LNCaP clone FGC (cell line): ENCODE measurements at places on chromosomes 11 and 22.

GRCh38 chr11:65642014-65642671 is 4.2 kb downstream of the SIPA1 start:
- no peak for DNase-seq

DNA sequence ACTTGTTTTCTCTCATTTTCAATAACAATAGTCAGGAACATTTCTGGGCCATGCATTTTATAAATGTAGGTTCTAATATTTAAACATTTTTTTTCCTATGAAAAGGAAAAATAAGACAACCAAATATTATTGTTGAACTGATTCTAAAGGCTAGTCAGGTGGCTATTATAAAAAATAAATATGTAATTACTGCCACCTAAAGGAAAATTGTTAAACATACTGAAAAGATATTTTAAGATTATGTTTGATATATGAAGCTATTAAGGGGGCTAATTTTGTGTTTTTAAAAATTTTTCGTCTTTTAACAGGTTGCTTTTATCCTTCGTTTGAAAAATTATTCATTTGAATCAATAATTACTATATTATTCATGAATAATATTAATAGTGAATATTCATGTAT is 62.2 kb upstream of the FDX1 start:
- no peak for DNase-seq

- no peak for DNase-seq
Measured at GRCh38 chr11:64291262-64291751, at the start of gene KCNK4. Gene KCNK4, plus strand, starts transcription at chr11:64291302. Its CDS starts 1,717 bp downstream, at chr11:64293019.

- DNase-seq = no peak
Measured at GRCh38 chr11:11272254-11272653, 80.8 kb downstream of the CSNK2A3 start.

- DNase-seq = peak; percentile 82
Measured at GRCh38 chr11:74141241-74141695, 29.5 kb downstream of the C2CD3 start.
